ENCODE measurements at places on chromosomes 4 and X. TPM values are rescaled to one million over a fixed set of nuclear protein-coding genes. Genes with fewer than 3 reads are reported as not detected.

Gene CPE
- 74.6 TPM for total RNA-seq

Gene CSN1S1
- not detected for total RNA-seq

Gene MAGEB10
- total RNA-seq, result not detected

Gene F11
- not detected for total RNA-seq

Gene MAP3K15
- total RNA-seq, result not detected

Gene PABPC1L2B
- not detected for total RNA-seq

Gene TMPRSS11B
- not detected for total RNA-seq

Gene TREX2
- total RNA-seq, result 2.9 TPM

Gene ASMT
- not detected for total RNA-seq

Gene FGFRL1
- total RNA-seq, result 25.5 TPM

Gene PLCXD1
- 4.5 TPM for total RNA-seq

Gene DMRTC1
- total RNA-seq, result not detected

Gene GAGE12F
- total RNA-seq, result not detected

Gene MSANTD1
- total RNA-seq, result 0.35 TPM

Gene ETDB
- total RNA-seq, result not detected

Gene VEGFC
- total RNA-seq, result 27.3 TPM

Gene KLB
- not detected for total RNA-seq

Gene MAGEC1
- not detected for total RNA-seq

Gene SH3RF1
- 19.5 TPM for total RNA-seq

Gene SUPT20HL1
- not detected for total RNA-seq

Gene FAAH2
- not detected for total RNA-seq

Gene COX18
- total RNA-seq, result 4.1 TPM
